NCI-H1417 treated with DMSO at 0.1 percent for 48 hours (cell line): ENCODE measurements at places on chromosomes 4 and X.

DNA sequence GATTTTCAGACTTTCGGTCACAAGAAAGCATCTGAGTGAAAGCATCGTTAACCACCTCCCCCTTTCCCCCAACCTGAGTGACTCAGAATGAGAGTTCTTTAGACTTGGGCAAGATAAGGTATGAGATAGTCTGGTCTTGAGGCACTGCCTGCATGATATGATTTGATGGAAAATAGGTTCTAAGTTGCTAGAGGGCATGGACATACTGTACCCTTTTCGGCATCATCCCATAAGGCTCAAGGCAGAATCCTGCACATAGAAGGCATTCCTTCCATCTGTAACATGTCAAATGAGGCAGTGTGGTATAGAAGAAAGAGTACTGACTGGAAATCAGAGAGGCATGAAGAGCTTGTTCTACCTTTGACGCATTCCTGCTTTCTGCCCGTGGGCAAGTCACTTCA, 16.8 kb upstream of the AMOT start:
- no peak for DNase-seq

DNA sequence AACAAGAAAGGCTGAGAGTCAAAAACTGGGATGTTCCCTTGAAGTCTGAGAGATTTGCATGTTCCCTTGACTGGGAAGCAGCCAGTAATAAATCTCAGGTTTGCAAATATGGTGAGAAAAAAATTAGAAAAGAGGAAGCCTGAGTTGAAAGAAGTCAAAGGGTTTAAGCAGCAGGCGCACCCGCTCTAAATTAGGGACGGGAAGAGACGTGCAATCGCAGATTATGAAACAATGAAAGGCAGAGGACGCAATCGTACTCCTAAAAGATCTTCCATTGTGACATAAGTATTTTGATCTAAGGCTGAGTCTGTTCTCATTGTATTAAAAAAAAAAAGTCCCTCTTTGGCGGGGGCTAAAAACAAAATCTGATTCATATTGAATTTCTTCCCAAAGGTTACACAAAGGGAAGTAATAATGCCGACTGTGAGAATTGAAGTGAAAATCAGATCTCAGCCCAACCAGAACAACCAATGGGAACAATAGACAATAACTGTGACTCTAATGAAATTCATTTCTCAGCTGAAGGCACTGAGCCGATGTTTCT, 28.2 kb downstream of the SAT1 start:
- DNase-seq: no peak

DNA sequence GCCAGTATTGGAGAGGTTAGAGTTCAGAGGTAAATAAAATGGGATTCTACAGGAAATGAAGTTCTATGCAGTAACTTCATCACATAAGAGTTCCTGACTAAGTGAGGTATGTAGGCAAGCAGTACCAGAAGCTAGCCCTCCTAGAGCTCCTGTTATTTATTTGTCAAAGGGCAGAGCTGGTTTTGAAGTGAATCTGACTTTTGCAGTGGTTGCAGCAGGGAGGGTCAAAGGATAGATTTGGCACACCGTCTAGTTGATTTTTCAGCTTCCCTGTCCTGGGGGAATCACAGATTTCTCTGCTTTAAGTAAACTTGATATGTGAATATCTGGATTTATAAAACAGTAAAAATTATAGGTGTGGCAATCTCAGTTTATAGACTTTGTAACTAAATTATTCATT, 130.7 kb downstream of the IL1RAPL2 start:
- no peak for DNase-seq

DNA sequence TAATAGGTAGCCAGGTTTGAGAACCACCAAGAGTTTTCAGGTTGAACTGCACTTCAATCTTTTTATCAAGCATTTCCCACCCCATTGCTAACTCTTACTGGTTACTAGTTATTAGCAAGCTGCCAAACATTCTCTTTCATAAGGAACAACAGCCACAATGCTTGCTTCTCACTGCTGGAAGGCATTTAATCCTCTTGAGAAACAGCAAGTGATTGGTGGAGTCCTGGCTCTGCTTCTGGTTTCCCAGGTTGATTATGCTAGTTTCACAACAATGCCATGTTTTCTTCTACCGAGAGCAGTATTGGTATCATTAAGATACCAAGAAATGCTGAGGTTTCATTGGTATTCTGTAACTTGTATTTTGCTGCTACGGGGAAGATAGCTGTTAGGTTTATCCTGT, 32.2 kb upstream of the TXLNG start:
- DNase-seq: no peak

GRCh38 chr4:183721207-183722081, 62.4 kb downstream of the TRAPPC11 start:
- no peak for DNase-seq
